ENCODE measurements at places on chromosomes 7 and 10.

DNA sequence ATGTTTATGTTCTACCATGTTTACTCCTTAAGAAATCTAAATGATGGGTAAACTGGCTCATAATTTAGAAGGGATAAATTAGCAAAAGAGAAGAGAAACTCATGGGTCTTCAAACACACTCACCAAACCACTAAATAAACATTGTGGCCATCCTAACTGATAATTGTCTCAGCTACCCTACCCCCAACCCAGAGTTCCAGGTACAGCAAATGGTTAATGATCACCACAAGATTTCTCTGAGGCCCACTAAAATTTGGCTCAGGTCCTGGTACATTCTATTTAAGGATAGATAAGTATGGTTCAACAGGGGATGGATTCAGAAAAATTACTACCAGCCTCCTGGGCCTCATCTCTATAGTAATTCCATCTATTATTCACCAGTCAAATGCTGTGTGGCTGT lies 21.4 kb downstream of the SLC25A13 start:
- no peak for DNase-seq

GRCh38 chr7:1377111-1377909 lies 82.0 kb downstream of the MICALL2 start:
- DNase-seq: no peak

DNA sequence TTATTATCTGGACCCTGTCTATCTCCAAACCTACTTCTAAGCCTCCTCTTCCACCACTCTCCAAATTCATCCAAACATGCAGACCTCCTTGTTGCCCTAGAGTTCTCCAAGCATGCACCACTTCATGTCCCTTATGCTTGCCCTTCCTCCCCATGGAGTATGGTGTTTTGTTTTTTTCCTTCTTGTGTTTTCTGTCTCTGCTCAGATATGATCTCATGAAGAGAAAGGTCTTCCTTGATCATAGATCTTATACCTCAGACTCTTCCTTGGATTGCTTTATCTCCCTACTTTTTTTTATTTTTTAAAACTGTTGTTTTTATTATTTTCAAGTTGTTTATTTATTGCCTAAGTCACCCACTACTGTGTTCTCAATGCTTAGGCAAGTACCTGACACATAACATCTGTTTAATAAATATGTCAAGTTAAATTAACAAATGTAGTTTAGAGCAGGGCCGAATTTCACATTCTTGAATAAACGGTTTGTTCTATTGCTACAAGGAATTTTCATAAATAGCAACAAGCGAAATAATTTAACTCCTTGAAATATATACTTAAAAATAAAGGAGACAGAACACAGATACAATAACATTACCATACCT lies 84.5 kb downstream of the HGF start:
- DNase-seq: no peak

DNA sequence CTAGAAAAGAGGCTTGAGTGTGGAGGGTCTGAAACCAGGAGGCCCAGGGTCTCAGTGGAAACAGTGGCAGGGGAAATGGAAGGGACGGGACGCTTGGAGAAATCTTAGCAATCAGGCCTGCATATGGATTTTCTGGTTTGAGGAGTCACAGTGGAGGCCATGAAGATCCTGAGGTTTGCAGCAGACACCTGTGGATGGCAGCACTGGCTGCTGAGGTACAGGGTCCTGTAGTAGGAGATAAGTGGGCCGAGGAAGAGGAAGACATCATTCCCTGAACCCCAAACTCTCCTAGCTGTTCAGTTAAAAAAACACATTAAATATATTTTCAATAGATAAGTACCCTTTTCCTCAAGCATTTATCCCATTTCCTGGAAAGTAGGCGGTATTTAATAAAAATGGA lies 208.8 kb upstream of the IGFBP3 start:
- DNase-seq: no peak

DNA sequence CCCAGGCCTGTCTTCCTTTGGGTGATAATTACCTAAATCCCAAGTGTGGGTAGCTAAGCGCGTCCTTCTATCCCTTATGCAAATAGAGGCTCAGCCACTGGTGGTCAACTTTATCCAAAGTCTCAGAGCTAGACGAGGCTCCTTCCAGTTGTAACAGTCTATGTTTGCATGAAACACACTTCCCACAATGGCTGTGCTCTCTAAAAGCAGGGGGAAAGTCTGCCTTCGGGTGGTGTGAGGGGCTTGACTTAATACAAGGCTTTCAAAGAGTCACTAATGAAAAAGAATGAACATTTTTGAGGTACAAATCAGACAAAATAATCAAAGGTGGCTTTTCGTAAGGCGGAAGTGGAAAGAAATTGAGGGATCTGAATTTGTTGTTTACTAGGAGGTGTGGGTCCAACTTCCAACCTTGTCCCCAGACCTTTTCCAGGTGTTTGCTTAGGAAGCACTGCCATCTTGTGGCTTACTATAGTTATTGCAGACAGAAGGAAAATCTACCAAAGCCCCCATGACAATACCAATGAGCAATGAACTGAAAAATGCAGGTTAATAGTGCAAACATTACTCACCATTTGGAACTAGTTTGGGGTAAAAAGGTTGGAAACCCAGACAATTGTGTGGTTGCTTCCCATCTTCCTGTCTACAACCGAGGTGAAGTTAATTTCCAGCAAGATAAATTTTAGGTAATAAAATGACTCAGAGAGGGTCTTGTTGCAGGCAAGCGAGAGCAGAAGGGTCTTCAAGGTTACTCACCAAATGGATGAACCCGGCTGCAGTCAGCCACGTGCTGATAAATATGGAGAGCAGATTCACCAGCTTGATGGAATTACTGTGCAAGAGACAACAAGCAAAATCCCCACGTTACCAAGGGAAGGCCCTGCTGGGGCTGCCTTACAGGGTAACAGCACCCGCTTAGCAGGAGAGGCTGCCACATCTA lies 525.7 kb downstream of the KCNMA1 start:
- DNase-seq: no peak

DNA sequence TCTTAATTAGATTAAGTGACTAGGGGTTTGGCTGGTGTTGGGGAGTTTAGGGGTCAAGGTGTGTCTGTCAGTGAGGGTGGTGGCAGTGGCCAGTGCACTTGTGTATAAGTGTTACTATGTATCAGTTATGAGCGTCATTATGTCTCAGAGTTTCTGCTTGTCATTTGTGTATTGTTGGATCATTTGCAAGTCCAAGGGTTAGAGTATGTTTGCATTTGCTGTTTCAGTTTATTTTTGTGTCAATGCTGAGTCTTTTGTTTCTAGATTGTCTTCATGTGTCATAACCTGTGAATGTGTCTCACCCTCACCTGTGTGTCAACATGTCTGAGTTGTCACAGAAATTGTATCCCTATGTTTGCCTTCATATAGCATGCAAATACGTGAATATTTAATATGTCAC lies 97.5 kb upstream of the PAX2 start:
- no peak for DNase-seq

DNA sequence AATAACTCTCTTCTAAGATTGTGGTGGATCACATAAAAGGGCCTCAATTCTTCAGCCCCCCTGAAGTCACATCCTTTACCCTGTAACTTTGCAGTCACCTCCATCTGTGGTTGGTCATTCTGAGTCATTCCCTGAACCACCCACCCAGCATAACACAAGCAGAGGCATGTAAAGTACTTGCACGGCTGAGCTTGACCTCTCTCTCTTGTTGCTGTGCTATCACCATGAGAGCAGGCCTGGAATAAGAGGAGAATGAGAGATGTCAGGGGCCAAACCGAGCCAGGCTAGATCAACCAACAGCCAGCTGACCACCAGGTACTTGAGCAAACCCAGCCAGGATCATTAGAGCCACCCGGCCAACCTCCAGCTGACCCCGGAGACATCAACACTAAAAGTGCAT lies 13.5 kb upstream of the STK17A start:
- no peak for DNase-seq

DNA sequence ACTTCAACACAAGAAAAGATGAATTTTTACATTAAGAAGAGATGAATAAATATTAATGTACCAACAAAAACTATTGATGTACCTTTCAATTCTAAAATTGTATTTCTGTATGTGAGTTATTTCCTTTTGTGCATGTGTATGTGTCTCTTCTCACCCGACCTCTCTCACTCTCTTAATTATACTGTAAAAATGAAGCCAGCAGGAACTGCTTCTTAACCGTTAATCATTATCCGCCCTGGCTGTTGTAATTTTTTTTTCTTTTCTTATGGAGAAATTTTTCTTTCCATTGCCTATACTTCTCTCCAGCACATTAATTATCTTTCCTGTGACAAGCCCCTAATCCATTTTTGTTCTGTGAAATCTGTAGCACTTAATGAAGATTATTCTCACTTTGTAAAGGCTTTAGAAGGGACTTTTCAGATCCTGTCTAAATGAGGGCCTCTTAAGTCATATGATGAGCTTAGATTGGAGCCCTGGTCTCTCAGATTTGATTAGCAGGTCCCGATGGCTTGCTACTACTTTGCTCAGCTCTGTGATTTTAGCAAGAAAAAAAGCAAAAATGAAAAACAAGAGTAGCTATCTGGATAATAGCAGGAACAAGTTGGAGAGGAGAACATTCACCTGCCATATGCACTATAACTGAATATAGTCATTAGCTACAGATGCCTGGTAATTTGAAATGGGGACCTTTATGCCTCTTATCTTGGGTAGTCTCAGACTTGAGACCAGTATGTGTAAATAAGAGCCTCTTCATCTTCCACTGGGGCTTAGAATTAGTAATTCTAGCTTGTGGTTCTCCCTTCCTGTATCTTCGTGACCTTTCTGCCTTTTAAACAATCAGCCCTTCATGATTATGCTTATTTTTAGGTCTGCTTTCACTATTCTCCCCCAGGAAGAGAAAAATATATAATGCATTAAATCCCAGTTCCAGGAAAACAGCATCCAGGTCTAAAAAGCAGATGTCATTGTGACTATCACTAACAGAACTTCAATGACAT lies 80.0 kb upstream of the COL1A2 start:
- no peak for DNase-seq

DNA sequence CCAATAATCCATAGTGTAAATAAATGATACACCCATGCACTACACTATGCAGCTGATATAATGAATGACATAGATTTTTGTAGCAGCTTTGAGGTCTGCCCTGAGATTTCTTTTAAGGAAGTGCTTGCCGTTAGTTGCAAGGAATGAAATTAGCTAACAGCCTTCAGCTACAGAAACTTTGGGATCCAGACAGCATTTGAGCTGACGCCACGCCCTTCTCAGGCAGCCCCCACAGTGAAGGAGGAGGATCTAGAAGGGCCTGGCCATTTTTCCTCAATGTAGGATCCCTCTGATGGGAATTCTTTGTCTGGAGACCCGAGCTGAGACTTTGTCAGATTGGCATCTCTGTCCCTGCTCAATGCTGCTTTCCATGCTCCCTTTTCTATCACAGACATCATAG lies 6.1 kb upstream of the PDK4 start:
- no peak for DNase-seq

GRCh38 chr10:68897336-68897741 lies 3.8 kb upstream of the DDX50 start:
- no peak for DNase-seq

- no peak for DNase-seq
These were observed 161.1 kb downstream of the PRKAG2 start for GRCh38 chr7:151715666-151716315.

GRCh38 chr10:124640538-124641231 lies 103.5 kb downstream of the FAM53B start:
- DNase-seq: no peak

DNA sequence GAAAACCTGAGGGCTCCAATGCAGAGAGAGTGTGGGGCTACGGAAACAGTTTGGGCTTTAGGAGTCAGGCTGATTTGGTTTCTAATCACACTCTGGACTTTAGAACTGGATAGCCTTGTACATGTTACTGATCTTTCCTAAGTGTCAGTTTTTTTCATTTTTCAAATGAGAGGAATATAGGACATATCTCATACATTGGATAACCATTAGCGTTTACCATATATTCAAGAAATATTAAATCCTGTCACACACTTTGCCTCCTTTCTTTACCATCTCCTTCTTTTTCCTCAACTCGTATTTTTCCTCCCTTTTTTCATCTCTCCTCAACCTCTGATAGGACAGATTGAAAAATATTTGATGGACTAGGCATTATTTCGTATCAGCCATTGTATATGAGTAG lies 885.7 kb downstream of the LRMDA start:
- DNase-seq: no peak

- DNase-seq: no peak
These were observed 22.1 kb upstream of the SYPL1 start for GRCh38 chr7:106134241-106134640.

DNA sequence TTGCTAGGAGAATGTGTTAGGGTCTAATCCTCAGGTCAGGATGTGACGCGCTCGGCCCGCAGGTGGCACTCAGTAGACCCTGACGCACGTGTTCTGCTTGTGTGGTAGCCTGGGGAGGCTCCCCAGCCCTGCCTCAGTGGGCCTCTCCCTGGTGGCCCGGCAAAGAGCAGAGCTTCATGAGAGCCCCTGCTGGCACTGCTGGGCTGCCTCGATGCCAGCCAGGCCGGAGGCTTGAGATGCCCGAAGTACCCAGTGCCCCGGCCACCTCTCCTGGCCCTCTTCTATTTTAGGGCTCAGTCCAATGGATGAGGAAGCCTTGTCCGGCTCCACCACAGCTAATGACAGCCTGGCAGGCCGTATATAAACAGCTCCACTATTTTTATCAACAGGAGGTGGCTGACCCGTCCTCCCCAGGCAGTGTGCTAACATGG lies 42.0 kb downstream of the PRF1 start:
- DNase-seq: no peak

DNA sequence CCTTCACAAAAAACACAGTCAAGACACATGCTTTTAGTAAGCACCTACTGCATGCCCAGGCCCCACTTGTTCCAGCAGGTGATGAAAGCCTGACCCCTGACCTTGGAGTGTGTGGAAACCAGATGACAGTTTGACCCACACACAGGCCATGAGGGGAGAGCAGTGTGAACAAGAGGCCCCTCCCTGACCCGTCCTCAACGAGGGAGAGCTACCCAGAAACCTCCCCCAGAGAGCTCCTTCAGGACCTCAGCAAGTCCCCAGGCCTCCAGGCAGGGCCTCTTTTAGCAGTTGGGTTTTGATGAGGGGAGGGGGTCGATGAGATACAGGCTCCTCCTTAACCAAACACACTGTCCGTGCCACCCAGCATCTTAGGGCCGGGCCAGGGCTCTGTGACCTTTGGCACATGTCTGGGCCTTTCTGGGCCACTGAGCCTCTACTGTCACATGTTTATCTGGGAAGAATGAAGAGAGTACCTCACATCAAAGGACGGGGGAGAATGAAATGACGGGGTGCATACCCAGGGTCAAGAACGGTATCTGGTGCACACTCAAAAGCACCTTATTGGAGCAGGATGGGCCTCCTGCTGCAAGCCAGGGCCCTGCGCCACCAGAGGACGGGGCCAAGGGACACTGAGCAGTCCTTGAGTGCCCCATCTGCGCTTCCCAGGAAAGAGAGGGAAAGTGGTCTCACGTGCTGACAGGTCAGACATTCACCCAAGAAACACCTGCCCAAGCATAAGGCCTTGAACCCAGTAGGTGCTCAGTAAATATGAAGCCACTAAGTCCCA lies 202.6 kb upstream of the ZMIZ1 start:
- no peak for DNase-seq

- no peak for DNase-seq
These were observed 149.1 kb upstream of the WDR11 start for GRCh38 chr10:120702032-120702431.

DNA sequence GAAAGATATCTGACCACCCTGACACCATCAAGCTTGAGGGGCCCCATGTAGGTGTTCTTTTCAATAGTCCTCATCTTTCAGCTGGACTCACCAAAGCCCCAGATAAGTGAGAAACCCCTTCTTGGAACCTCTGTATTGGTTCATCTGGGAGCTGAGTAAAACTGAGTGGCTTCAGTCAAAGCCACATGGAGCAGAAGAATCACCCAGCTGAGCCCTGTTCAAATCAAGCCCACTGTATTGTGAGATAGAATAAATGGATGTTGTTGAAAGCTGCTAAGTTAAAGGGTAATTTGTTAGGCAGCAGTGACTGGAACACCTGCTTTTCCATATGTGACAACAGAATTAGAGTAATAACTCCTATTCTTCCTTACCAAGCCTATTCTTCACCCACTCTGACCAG lies 64.8 kb upstream of the SDK1 start:
- DNase-seq: no peak

Data from effector memory CD4-positive, alpha-beta T cell (primary cell).